ENCODE measurements at places on chromosomes 7 and 10.

DNA sequence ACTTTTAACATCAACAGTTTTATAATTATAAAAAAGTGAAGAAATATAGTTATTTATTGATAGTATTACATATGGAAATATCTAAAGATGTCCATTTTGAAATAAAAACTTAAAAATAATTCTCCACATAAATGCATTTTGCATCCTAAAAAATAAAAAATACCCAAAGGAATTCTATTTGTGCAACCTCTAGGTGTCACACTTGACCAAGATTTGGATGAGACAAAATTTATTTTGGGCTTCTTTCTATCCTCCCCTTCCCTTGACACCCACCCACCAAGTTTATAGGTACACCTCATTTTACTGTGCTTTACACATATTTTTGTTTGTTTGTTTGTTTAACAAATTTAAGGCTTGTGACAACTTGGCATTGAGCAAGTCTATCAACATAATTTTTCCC lies 3.3 kb upstream of the THSD7A start:
- DNase-seq, result no peak

DNA sequence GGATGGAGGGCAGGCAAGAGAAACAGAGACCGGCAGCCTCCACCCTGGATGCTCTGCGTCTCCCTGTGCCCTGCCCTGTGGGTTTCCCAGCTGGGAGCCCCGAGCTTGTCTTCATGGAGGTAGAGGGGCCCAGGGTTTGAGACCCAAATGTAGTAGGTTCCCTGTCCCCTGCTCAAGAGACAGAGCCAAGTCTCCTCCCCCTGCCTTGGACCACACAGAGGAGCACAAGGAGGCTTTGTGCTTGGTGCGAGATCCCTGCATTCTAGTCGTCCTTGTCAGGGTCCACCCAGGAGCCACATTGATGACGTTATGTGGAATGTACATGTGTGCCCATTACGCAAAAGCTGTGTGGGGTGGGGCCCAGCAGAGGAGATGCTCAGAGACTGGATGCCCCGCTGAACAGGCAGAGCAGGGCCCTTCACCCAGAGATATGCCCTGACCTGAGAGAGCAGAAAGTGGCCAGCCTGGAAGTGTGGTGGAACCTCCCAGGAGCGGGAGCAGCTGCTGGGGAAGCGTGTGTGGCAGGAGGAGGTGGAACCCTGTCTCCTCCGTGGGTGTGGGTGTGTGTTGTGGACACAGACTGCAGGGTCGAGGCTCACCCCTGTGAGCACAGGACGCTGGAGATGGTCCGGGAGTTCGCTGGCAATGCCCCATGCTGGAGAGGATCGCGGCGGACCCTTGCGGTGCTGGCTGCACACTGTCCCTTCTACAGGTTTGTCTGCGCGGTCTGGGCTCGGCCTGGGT lies 39.3 kb downstream of the VWA2 start:
- no peak for DNase-seq

- DNase-seq, result no peak
These were observed 135.2 kb downstream of the INHBA start for GRCh38 chr7:41567731-41568114.

GRCh38 chr10:42523098-42523497 lies 115.3 kb downstream of the ZNF33B start:
- DNase-seq, result no peak

DNA sequence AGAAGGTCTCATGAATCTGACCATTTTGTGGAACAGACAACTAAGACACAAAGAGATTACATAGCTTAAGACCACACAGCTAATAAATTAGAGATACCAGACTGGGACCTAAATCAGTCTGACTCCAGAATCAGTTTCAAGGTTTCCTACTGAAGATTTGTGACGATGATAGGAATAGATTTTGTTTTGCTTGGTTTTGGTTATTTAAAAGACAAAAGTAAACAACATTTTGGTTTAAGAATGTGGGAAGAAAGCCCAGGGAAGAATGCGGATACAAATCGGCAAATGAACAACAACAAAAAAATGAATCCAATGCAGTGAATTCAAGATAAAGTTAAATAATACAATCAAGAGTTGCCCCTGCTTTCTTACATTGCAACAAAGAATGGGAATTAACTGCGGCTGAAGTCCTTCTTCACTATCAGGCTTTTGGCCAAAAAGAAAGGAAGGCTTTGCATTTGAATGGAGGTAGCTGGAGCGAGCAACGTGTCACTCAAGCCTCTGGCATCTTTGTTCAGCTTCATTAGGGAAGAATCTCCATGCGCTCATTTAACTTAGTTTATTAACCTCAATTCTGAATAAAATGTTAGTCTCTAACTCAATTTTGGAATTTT lies 210.8 kb downstream of the ADAM12 start:
- DNase-seq, result no peak

DNA sequence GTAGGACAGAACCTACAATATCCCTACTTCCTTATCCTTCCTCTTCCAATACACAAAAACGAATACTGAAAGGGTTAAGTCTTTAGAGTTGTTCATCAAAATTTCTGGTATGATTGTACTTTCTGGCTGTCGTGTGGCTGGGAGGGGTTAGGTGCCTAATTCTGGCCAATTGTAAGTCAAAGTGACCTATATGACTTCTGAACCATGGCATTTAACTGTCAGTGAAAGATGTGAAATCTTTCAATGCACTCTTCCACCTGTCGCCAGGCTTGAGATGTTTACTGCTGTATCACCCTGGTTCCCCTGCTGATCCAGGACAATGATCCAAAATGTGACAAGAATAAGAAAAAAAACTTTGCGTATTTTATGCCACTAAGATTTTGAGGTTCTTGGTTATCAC lies 20.8 kb downstream of the EPC1 start:
- no peak for DNase-seq

- no peak for DNase-seq
These were observed 20.4 kb downstream of the PWWP2B start for GRCh38 chr10:132417257-132417910.

DNA sequence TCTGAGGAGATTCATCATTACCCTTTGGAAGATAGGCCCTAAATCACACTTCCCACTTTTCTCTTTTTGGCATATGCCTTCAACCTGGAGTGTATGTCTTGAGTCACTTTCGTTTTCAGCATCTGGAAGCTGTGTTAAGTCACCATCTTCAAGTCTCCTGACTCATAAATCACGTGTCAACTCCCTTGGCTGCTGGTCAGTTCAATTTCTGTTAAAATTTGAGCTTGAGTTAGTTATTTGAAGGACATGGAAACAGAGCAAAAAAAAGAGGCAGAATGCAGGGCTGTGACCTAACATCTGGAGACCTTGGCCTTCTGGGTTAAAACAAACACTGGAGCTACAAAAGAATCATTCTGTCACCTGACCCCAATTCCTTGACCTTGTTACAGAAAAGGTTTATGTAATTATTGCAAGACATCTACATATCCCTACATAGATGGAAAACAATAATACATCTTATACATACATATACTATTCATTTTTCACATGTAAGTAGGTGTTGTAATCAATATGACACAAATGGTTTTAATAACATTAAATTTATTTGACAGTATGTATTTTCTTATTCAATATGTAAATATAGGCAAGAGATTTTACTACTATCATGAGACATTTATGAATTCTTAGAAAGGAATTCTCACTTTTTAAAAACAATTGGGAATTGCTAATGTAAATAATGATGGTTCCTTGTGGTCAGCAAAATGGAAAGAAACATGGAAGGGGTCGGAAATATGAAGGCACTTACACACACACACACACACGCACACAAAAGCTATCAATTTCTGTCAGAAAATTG lies 169.7 kb upstream of the PHYHIPL start:
- peak; percentile 64 for DNase-seq

DNA sequence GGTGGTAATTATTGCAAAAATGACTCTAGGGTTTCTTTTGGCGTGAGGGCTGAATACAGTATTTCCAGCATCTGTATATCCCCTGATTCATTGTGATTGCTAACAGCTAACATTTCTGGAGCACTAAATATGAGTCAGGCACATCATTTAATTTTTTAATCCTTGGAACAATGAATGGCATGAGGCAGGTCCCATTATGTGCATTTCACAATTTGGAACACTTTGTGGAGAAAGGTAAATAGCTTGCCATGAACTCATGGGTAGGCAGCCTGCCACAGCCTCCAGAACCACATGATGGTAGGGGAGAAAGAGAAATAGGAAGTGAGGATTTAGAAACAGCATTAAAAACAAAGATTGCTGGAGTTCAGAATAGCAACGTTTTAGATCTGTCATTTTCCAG lies 1.7 kb downstream of the NPTX2 start:
- no peak for DNase-seq

- no peak for DNase-seq
These were observed 2.0 kb downstream of the THSD7A start for GRCh38 chr7:11829954-11830353.

DNA sequence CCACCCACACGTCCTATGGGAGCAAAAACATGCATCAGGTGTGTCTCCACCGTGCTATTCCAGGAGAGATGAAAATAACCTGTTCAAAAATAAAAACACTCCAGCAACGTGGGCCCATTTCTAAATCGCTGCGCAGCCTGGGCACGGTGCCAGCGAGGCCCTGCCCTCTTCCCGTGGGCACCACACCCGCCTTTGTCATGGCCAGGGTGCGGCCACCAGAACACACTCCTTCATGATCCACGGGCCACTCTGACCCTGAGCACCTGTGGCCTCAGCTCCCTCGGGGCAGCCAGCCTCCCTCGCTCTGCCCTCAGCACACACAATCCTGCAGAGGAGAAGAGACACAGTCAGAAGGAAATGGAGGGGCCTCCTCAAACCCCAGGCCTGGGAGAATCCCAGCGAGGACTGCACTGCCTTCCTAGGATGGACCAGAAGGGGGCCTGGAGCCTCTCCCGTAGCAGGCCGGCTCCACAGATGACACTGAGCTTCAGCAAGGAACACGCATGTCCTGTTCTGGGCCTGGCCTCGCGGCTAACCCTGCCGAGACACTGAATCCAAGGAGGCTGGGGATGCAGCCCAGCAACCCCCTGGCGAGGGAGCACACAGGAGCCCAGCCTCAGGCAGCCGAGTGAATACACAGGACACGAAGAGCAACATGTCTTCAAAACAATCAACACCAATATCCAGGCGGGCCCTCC lies 169.0 kb downstream of the MAD1L1 start:
- no peak for DNase-seq
